ENCODE measurements at places on chromosomes 7 and 10.

- no peak for DNase-seq
Measured at GRCh38 chr10:49254556-49255318, 44.2 kb upstream of the C10orf71 start.

DNA sequence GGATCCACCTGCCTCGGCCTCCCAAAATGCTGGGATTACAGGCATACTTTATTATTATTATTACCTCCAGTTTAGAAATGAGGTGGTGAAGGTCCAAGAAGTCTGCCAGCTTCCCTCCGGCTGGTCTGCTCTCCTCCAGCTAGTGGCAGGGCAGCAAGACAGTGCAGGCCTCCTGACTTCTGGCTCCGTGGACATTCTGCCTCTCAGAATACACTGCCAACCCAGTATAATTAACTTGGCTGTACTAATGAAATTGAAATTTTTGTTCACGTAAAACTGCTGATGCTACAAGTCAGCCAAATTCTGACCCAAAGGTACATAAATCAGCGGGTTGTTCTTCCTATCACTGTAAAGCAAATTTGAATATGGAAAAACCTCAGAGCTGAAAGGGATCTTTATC, 7.6 kb upstream of the PDE1C start:
- DNase-seq = no peak

DNA sequence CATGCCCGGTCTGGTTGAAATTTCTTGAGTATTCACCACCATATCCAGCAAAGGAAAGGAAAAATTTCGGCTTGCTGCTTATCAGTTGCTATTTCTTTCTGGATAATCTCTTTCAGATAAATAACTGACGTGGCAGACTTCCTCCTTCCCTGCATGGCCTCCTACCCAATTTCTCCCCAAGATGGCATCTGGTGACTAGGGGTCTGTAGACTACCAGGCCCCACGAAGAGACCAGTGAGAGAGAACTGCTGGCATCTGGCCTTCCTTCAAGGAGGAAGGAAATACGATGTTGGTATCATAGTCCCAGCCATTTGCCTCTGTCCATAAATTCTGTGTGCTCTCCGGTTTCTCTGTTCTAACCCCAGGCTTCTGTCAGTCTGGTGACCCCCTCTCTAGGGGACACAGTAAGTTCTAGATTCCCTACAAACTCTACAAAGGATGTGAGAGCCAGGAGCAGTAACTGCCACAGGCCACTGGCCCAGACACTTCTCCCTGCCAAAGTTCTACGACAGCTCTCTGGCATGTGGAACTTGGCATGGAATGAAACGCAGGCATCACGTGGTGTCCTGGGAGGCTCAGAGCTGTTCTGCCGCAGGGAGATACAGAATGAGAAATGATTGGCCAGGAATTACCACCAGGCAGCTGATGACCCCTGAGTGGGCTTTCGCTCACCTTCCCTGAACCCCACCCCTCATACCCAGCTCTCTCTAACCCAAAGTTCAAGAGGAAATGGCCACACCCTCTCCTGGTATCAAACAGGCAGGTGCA, 30.0 kb upstream of the MSRB2 start:
- DNase-seq = peak; percentile 82

- DNase-seq = no peak
Measured at GRCh38 chr10:63707254-63707910, 186.2 kb downstream of the REEP3 start.

DNA sequence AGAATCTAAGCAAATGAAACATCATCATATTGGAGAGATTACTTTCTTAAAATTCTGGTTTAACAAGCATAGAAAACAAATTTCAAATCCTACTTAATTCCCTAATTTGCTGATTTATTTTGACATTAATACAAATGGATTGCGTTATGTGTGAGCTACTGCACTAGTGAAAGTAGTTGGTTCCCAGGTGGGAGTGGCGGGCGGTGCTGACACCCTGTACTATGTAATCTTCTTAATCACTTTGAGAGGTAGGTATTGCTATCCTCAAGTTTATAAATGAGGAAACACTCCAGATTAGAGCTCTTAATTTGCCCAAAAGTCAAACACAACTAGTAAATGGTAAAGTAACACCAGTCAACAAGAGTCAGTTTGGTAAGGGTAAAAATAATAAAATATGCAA, 131.1 kb downstream of the ELAPOR2 start:
- no peak for DNase-seq

- DNase-seq = no peak
Measured at GRCh38 chr10:58107506-58107905, 160.2 kb downstream of the IPMK start.

DNA sequence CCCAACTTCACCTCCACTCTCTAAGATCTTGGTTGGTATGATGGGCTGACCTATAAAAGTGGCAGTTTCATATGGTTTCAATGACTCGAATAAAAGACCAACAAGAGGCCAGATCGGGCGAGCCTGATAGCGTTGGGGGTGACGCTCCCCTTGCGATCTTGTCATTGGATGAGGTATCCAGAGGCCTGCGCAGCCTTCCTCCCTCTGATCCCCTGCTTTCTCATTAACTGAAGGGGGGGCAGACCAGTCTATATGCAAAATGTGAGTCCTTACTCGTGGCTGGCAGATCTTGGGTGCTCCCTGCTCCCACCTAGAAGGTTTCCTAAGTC, 937 bp upstream of the COBL start:
- DNase-seq = no peak

DNA sequence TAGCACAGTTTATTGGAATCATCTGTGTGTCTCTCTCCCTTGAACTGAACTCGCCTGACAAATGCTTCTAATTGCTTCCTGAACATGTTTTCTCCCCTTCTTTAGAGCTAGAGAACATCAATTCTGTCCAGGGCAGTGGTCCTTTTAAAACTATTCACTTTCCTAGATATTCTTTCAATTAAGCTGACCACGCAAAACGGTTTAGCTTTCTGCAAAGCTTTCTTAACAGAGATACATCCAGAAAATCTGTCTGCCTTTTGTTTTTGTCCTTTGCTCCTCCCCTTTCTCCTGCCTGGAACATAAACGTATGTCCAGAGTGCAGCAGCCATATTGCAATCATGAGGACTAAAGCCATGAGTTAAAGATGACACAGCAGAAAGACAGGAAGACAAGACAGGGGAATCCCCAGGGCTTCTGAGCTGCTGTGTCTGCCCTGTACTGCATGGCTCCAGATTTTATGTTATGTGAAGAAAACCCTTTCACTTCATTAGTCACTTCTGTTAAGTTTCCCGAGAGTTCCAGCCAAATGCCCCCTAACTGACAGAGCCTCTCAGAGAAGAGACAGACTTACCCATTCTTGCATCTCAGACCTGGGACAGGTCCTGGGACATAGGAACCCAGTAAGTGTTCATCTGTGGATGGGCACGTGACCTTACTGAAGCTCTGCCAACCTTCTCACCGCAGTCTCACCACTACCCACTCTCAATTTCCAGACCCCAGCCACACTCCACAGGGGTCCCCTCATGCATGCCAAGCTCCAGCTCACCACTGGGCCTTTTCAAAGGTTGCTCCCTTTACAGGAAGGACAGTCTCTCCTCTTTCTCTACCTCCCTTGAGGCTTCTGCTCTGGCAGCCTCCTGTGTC, 35.0 kb upstream of the CPXM2 start:
- no peak for DNase-seq

DNA sequence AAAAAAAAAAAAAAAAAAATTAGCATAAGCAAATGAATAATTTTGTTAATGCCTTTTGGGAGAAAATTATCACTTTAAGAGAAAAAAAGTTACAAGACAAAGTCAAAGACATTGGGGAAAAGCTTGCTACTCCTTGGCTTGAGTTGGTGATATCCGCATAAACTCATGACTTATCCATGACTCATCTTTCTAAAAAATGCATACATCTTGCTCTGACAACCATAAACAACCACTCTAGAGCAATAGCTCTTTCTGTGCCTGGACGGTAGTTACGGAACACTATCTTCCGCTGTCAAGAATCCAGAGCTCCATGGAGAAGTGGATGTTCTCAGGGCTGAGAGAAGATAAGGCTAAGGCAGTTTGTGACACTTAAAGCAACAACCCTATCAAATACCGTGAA, 281.1 kb upstream of the PFKP start:
- DNase-seq = no peak

DNA sequence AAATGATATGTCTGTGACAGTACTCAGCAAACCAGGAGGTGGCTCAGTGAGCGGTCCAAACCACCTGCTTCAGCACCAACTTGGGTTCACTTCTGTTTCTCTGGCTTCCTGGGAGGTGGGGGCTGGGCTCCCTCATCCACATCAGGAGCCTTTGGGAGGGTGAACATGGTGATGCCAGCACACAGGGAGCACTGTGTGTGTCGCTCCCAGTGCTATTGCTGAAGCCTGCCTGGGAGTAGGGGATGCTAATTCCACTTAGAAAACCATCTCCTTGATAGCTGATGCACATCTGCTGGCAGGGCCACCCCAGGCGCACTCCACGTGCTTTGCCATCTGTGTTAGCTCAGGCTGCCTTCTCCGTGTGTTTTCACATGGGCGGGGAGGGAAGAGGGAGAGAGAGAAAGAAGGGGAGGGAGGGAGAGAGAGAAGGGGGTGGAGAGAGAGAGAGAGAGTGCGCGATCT, 58.0 kb downstream of the RAMP3 start:
- no peak for DNase-seq

DNA sequence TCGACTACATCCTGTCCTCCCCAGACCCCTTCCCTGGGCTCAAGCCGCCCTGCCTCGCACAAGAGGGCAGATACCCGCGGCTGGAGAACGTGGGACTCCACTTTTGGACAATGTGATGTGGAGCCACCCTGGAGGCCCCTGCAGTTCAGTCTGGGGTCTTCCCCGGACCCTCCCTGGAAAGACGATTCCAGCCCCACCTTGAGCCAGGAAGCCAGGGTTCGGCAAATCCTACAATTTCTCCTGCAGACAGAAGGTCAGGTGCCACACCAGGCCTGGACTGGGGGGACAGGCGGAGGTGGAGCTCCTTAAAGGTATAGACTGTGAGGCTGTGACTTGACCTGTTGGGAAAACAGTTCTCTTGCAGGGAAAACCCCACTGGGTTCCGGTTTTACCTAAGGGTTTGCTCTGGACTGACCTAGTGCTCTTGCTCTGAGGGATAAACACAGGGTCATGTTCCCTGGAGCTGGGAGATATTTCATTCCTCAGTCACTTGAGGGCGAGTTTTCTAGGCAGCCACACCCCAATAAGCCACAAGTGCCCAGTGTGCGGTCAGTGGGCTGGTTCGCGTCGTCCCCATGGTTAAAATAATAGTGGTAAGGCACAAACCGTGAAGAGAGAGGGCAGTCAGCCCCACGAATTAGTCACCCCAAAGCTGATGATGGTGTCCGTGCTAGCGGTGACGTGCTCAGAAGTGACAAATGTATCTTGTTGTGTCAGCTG, 1.6 kb downstream of the FOXL3 start:
- DNase-seq = no peak

GRCh38 chr10:73182568-73182967, 14.6 kb downstream of the FAM149B1 start:
- no peak for DNase-seq

- no peak for DNase-seq
Measured at GRCh38 chr10:361203-362081, 226.2 kb downstream of the ZMYND11 start.

DNA sequence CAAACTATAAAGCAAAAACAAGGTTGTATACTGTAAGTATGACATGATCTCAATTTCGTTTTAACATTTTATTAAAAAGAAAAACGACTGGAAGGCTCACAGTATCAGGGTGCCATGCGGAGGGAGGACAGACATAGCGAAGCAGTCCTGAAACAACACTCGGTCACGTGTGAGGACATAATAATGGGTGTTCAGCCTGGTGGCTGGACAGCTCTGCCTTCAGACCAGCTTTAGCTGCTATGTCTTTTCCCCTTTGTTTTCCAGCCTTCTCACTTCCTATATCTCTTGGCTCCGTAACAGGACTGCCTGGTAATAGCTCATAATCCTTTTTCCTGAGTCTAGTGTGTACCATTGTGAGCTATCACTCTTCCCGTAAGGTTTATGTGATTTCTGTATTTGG, 18.4 kb upstream of the KLF14 start:
- no peak for DNase-seq

- DNase-seq = no peak
Measured at GRCh38 chr7:131508754-131509486, 47.5 kb downstream of the PODXL start.

- no peak for DNase-seq
Measured at GRCh38 chr10:125201791-125202622, 41.6 kb upstream of the CTBP2 start.

DNA sequence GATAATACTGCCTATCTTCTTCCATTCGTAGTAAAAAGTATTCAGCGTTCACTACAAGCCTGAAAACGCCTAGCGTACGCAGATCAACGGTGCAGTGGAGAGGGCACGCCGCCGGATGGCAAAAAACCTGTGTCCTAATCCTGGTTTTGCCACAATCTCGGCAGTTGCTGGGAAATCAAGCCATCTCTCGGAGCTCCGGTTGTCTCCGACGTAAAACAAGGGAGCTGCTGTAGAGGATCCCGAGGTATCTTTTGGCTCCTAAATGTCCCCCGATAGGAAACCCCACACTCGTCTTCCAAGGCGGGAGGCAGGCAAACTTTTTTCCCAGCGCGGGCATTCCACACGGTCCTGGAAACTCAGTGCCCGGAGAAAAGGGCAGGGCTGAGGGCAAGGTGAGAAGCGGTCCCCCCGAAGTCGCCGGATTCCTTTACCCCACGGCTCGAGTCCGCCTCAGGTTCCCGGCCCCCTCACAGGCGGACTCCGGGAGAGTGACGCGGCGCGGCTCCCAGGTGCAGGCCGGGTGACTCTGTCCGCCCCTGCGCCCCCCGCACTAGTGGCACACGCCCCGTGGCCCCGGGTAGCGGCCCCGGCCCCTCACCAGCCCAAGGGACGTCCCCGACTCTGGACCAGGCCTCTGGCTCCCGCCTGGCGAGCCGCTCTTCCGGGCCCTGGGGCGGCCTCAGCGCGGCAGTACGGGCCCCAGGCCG, 649 bp downstream of the IDE start:
- peak; percentile 38 for DNase-seq

DNA sequence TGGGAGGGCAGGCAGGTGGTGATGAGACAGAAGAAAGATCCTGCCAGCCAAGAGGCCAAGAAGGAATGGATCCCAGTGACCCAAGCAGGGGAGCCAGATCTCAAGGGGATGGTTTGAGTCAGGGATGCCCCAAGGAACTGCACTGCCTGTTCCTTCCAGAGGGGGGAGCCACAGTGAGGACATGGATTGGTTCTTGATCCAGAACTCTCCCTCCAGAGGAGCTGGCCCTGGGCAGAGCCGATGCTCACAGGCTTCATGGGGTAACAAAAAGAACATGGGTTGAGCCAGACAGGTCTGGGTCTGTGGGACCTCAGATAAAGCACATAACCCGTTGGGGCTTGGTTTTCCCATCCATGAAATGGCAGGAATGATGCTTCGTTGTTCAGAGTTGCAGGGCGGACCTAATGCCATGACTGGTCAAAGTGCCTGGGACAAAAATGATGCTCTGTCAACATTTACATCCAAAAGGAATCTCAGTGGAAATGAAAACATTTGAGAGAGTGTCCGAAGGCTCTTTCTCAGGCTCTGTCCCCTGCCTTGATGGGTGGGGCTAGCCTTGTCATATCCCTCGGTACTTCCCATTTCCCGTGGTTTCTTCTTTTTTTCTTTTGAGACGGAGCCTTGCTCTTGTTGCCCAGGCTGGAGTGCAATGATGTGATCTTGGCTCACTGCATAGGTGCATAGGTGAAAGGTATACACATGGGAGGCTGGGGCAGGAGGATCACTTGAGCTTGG, 4.7 kb upstream of the DENND2A start:
- DNase-seq = no peak

GRCh38 chr10:110208614-110209453, 1.4 kb downstream of the MXI1 start:
- peak; percentile 49 for DNase-seq
